Tibial nerve (tissue), 4 donors: ENCODE measurements at places on chromosomes 5 and 9. TPM values are rescaled to one million over a fixed set of nuclear protein-coding genes. Genes with fewer than 3 reads are reported as not detected.
A peak's percentile ranks its signal among the peaks of the same experiment; 100 is the strongest.

ZNF483 gene
- 11.3 TPM for total RNA-seq

DNA sequence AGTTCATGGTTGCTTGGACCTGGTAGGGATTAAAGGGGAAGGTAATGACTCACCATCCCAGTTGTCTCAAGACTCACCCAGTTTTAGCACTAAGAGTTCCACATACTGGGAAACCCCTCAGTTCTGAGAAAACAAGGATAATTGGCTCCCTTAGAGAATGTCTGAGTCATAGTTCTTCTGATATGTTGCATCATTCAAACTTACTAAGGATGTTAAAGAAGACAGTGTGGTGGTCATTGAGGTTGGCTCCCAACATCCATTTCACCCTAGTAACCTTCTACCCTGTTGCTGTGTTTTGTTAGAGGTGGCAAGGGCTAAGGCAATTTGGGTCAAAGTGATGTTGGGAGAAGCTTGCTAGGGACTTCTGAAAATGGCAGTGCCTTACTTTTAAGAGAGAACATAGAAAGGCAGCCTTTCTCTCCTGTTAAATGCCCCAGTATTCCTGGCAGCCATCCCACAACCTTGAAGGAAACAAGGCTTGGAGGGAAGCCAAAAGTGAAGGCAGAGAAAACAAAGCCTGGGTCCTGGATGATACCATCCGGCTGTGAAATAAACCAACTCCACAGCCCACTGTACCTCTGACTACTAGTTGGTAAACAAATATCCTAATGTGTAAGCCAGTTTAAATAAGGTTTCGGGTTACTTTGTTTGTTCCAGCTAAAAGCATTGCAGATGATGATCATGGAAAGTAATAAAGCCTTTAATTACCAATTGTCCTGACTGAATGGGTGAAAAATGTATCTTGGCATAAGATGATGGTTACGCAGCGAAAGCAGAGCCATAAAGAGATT, 80.4 kb upstream of the ADAMTSL1 start:
- no peaks in the 10 kb centered on the region for H3K27me3 ChIP-seq
- peak; percentile 25 for DNase-seq
- no peaks in the 10 kb centered on the region for H3K36me3 ChIP-seq
- peak overlapping the region; percentile 74 for H3K27ac ChIP-seq
- no peak overlapping the region for H3K4me3 ChIP-seq
- peaks cover 15% of the 10 kb centered on the region for H3K4me1 ChIP-seq

DNA sequence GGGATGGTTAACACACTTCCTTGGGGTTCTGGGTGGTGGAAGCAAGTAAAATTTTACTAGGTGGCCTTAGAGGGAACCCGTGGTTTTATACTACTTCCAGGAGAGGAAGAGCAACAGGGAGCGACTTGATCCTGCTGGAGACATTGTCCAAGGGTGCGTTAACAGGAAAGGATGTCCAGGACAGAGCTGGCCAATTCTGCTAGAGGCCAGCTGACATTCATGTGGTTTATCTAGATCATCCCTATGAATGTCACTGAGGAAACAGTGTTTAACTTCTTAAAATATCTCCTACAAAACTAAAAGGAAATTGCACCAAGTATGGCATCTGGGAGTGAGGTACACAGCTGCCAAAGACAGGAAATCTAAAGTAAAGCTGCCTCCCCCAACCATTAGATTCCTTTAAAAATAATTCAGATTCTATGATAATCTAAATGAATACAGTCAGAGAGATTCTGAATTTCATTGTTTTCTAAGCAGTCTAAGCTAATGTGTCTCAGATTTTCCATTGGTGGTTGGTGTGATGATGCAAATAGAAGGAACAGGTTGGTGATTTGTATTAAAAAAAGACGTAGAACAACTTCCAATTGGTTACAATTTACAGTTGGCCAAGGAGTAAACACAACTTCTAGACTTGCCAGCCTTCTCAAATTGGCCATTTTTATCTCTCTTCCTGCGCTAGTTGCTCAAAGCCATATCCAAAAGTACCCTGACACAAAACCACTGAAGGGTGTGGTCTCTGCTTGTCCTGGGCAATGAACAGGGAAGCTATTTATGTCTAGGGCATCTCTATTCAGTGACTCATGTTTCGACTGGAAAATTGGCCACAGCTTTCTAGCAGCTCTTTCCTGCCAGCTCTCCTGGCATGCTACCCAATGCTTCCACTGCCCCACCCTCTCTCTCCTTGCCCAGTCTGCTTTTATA, 574.7 kb upstream of the MEF2C start:
- no peak for DNase-seq
- H3K4me3 ChIP-seq = no peak overlapping the region
- no peaks in the 10 kb centered on the region for H3K27me3 ChIP-seq
- H3K27ac ChIP-seq = peak overlapping the region; percentile 72
- H3K4me1 ChIP-seq = no peaks in the 10 kb centered on the region

GRCh38 chr5:143642791-143643190, 169.2 kb upstream of the HMHB1 start:
- H3K27me3 ChIP-seq = no peaks in the 10 kb centered on the region
- H3K36me3 ChIP-seq = no peaks in the 10 kb centered on the region
- DNase-seq = no peak
- H3K27ac ChIP-seq = no peak overlapping the region
- no peak overlapping the region for H3K4me3 ChIP-seq

ADAMTS6 gene
- 8.8 TPM for total RNA-seq

GRCh38 chr5:1207555-1207954, 6.2 kb downstream of the SLC6A19 start:
- H3K4me1 ChIP-seq = no peaks in the 10 kb centered on the region
- no peaks in the 10 kb centered on the region for H3K36me3 ChIP-seq
- H3K27me3 ChIP-seq = no peaks in the 10 kb centered on the region
- DNase-seq = no peak
